ENCODE measurements at places on chromosomes 11 and 22.

DNA sequence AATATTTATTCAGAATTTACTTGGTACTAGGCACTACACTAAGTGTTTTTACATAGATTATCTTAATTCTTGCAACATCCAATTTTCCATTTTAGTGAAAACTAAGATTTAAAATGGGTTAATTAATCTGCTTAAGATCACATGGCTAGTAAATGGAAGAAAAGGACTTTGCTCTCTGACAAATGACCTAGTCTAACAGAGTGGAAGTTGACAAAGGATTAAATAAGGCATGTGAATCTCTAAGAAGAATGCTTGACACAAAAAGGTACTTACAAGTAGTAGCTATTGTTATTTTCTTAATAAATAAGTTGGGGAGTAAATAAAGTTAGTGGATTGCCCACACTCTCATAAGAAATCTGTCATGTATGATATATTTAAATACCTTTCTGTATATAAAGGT, 584.8 kb downstream of the DLG2 start:
- no peak for DNase-seq

- DNase-seq: no peak
These were observed 263.0 kb downstream of the OPCML start for GRCh38 chr11:133269267-133269666.

- DNase-seq: no peak
These were observed 20.1 kb downstream of the TMPRSS6 start for GRCh38 chr22:37089434-37089833.

DNA sequence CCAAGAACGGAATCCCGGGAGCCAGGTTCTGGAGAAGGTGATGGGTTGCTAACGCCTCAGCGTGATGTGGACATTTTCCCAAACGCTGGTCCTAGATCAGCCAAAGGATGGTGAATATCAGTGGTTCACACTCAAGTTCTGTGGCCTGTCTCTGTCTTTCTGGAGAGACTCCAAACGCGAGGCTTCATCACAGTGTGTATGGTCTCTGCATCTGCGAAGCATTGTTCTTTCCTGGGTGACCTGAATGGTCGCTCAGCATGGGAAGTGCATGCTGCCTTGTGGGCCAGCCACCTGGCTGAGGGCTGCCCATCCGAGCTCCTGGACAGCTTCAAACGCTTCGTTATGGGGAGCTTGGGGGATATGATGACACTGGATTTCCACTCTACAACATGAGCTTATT, 810.0 kb downstream of the TBC1D22A start:
- no peak for DNase-seq

- DNase-seq: no peak
These were observed 102.6 kb downstream of the SNX19 start for GRCh38 chr11:130813638-130814037.

DNA sequence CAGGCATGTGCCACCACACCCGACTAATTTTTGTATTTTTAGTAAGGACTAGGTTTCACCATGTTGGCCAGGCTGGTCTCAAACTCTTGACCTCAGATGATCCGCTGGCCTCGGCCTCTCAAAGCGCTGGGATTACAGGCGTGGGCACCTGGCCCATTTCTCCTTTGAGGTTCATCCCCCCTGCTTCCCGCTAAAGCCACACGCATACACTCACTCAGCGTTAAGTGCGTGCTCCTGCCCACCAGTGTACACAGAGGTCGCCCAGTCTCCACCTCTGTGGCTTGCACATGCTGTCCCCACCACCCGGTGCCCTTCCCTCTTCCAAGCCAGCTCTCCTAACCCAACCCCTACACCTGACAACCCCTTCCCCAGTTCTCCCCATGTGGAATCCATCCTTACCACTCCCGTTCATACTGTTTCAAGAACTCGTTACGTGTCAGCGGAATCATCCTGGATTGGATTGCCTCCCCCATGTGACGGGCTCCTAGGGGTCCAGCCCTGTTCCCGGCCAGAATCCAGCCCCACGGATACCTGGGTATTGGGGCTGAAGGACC, 15.7 kb upstream of the CYTH4 start:
- no peak for DNase-seq

- no peak for DNase-seq
These were observed 1.0 kb upstream of the NPAS4 start for GRCh38 chr11:66419825-66420224.

GRCh38 chr11:79375818-79376550, 64.8 kb downstream of the TENM4 start:
- no peak for DNase-seq

- DNase-seq: no peak
These were observed 37.9 kb downstream of the KCNQ1 start for GRCh38 chr11:2482745-2483144.

All from GM04503 (cell line).